Right ventricle myocardium inferior (tissue), 1 donor: ENCODE measurements at places on chromosomes 1 and 21.

DNA sequence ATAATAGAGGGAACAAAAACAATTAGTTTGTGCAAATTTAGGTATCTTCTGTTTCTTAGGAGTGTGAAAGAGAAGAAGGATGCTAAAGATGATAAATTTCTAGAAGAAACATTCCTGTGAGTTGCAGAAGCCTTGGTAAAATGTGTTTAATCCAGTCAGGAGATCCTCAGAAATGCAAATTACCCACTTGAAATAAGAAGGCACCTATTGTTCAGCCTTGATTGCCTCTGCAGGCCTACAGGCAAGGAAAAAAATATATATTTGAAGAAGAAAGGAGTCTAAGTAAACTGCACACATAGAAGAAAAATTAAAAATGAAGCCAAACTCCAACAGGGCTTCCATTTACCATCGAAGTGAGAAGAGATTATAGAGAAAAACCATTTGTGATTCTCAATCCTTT lies 51.0 kb upstream of the LHX8 start:
- DNase-seq: no peak

DNA sequence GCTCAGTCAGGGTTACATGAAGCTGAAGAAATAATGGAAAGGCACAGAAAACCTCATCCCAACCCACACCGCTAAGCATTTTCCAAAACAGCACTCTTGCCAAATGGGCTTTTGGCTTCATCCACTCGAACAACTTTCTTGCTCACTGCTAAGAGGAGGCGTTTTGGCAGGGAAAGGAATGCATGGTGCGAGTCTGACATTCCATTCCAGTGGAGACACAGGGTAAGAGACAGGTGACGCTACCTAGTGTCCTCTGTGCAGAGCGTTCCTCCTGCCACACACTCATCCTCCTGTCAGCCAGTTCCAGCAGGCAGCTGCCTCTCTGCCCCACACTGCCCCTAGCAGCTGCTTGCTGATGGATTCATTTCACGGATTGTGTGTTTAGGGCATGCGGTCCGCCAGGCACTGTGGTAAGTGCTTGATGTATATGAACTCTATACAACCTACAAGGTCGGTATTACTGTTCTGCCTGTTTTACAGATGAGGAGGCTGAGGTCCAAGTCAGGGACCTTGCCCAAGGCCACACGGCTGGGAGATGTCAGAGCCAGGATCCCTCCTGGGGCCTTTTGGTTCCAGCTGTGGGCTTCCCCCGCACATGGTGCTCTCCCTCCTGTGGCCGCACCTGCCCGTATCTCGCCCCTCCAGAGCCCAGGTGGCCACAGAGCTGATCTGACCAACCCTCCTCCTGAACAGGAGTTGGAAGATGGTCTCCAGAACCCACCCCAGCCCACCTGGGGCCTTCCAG lies 25.7 kb upstream of the BACE2 start:
- no peak for DNase-seq

DNA sequence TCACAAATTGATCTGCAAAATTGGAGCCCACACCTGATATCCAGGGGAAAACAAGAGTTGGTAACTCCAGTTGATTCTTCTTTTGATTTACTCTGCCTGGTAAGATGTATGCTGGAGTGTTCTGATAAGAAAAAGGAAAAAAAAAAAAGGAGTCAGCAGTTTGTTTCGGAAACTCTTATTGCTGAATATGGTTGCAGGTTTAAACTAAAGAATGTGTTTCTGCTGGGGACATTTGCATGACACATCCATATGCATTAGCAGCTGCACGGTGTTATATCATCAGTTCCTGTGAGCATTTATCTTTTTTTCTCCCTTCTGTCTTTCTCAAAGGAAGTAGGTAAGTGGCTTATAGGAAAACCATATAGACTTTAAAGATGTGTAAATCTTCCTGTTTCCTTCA lies 418.5 kb upstream of the ESRRG start:
- DNase-seq: no peak

GRCh38 chr1:18532390-18533170 lies 51.9 kb downstream of the KLHDC7A start:
- DNase-seq: no peak

DNA sequence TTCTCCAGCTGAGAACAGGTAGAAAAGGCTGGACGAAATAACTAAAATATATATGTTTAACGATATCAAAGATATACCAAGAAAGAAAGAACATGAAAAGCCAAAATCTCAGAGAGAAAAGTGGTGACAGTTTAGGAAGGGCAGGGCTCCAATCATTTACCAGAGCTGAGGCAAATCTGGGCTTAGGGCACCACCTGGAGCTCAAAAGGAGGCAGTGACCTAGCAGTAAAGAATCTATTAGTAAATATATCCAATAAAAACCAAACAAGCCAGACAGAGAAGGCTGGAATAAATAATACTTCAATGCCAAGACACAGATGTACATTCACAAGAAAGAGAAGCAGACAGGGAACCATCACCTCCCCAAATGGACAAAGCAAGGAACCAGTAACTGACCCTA lies 43.5 kb downstream of the CHIA start:
- no peak for DNase-seq
